ENCODE measurements at places on chromosomes 7 and 10.

GRCh38 chr7:142629588-142630260, 119.5 kb upstream of the PRSS1 start:
- DNase-seq: peak; percentile 23

- DNase-seq: no peak
Measured at GRCh38 chr7:108382932-108383331, 73.3 kb downstream of the NRCAM start.

- peak; percentile 19 for DNase-seq
Measured at GRCh38 chr7:29987083-29987482, 2.5 kb downstream of the SCRN1 start.

DNA sequence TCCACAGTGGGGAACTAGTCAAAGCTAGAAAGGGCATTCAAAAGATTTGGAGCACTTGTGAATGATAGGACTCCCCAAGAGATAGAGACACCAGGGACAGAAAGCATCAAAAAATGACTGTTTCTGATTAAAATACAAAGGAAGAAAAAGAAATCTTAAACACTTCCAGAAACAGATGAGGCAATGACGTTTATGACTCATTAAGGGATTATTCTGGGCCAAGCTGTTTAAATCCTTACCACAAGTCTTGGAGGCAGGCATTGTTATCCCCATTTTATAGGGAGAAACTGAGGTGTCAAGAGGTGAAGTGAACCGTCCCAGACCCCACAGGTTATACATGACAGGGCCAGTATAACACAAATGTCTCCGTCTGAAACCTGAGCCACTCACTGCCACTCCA, 68.3 kb upstream of the AMPH start:
- no peak for DNase-seq

GRCh38 chr10:64863836-64864235, 1342.6 kb downstream of the REEP3 start:
- no peak for DNase-seq

- no peak for DNase-seq
Measured at GRCh38 chr7:130397051-130397757, 16.9 kb downstream of the CPA1 start.

- DNase-seq: no peak
Measured at GRCh38 chr10:14924013-14924412, 29.9 kb downstream of the DCLRE1C start.

GRCh38 chr7:20095436-20095835, 121.7 kb downstream of the MACC1 start:
- DNase-seq: no peak

GRCh38 chr7:116955801-116956476, 2.6 kb downstream of the ST7 start:
- no peak for DNase-seq

- no peak for DNase-seq
Measured at GRCh38 chr10:4062072-4062471, 277.1 kb upstream of the KLF6 start.

GRCh38 chr7:13702251-13702650, 287.2 kb downstream of the ETV1 start:
- no peak for DNase-seq

DNA sequence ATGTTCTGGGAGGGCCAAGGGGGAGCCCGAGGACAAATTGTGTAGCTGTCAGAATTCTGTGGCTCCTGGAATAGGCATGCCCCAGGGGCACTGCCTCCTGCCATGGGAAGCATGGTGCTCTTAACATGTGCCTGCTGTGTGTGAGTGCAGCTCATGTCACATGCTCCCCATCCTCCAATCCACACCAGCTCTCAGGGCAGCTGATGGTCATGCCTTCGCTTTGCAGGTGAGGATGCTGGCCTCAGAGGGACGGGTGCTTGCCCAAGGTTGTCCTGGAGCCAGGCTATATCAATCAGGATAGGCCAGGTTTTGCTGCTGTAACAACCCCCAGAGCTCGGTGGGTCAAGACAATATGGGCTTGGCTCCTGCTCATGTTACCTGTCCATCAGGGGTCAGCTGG, 303.4 kb downstream of the RPS24 start:
- no peak for DNase-seq

GRCh38 chr7:50594734-50595485, 29.7 kb upstream of the DDC start:
- no peak for DNase-seq

DNA sequence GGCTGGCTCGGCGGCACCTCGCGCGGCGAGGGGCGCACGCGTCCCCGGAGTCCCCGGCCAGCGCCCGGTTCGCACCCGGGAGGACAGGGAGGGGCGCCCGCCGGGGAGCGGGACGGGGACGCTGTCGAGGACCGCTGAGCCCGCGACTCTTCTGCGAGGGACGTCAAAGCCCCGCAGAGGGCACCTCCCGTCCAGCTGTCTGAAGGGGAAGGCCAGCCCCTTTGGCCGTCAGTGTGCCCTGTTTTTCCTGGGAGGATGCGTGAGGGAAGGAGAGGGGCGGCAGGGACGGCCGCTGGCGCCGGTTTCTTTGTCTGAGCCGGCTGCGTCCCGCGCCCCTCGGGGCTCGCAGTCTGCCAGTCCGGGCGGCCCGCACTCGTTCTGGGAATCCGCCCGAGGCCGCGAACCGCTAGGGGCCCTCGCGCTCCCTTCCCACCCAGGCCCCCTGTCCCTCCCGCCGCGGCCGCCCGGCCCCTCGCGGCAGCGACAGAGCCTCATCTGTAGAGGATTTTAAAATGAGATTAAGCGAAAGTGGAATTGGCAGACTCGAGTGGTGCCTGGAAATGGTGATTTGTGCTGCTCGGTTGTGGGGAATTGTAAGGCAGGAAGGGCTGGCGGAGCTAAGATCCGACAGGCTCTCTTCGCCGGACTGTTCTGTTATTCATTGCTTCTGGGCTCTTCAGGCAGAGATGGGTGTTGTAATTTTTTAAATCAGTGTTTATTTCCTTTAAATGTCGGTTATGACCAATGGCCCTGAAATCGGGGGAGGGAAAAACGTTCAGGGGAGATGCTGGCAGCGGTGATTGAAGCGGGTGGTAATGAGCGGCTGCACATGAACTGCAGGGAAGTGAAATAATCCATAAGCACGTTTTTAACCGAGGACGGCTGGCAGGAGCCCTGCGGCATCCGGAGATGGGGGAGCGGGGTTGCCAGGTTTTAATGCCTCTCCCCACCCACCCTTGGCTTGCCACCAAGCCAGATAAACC, 618 bp upstream of the RELN start:
- DNase-seq: peak; percentile 48

DNA sequence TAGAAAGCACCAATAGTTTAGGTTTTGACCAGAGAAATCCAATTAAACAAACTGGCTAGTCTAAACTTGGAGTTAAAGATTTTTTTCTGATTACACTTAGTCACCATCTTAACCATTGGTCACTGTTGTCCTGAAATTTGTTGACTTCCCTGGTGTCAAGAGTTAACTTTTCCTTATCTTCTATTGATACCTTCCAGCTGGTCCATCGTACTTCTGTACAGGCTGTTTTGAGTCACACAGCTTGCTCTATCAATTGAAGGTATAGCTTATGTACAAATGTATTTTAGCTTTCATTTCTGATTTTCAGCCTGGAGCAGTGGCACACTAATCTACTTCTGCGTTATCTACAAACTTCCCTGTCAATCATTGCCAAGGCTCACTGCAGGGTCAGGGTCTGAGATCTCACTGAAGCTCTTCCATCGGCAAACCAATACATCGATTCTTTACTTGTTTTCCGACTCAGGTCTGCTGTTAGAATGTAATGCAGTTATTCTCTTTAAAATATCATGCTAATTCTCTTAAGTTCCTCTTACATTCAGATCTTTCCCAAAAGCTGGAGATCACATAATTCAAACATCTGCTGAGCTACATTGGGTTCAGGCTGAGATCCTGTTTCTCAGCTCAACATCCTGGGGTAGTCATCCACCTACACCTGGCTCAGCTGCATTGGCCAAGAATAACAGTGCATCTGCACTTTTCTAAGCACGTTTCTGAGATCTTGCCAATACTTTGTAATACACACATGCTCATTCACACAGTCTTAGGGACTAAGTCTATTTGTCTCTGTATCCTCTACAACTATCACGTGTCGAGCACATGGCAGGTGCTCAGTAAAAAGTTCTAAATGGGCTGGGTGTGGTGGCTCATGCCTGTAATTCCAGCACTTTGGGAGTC, 11.3 kb downstream of the MRPS33 start:
- DNase-seq: peak; percentile 23

DNA sequence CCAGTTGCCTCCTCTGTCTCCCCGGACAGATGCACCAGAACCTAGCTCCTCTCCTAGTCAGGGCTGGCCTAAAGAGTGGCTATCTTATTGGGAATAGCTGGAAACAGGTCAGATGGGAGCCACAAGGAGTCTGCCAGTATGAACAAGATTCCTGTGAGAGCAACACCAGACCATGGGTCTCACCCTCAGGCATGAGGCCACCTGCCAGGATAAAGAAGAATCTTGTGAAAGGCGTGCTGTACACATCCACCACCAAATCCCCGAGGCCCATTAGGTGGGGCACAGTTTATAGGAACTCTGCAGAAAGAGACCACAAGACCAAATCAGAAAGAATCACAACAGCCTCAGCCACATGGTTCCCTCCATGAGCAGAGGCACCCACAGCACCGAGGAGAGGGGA, 325.9 kb downstream of the TNS3 start:
- no peak for DNase-seq

DNA sequence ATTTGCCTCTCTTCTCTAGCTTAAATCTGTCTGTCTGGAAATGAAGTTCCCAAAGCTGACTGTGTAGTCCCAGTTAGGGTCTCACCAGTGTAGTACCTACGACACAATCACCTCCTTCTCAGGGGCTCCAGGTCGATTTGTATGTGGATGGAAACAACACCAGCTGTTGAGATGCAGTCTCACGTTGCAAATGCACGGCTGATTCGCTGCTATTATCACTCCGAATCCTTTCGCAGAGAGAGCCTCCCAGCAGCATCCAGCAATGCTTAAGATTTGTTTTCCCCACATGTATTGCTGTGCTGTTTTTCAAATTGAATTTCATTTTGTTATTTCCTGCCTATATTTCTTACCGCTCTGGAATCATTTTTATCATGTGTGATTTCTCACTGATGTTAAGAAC, 16.3 kb downstream of the VSTM4 start:
- DNase-seq: no peak

DNA sequence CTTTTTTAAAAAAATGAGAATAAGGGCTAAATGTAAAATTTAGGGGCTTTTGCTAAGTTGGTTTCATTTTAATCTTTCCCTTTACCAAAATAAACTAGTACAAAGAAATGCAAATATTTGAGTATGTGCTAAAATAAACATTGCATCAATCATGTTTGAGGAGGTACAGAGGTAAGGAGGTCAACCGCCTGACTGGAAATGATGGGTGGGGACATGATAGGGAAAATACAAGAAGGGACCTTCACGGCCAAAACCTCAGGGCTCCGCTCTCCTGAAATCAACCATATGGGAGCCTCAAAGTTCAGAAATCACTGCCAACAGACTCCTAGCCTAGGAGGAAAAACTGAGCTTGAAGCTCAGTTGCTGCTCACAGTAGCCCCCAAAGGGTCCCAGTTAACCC, 207.6 kb downstream of the AHR start:
- DNase-seq: peak; percentile 46

GRCh38 chr10:34171957-34172527, 643.1 kb downstream of the PARD3 start:
- no peak for DNase-seq

DNA sequence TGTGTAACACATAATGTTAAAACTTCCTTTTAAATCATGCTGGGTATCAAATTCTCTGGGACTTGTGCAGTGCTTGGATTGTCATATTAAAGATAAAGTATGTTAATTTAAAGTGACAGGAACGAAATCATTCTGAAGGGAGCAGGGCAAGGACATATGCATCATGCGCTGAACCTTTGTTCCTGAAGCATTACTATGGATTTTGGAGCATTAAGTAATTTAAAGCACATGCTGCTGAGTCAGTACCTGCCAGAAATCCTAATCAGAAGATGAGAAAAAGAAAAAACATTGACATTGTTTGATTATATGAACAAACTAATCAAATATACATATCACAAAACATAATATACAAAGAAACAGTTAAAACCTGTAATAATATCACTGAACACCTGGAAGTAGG, 101.4 kb downstream of the MICU1 start:
- DNase-seq: no peak

GRCh38 chr10:30540276-30540675, 89.3 kb downstream of the LYZL2 start:
- DNase-seq: no peak

- no peak for DNase-seq
Measured at GRCh38 chr10:101763141-101763846, 12.6 kb downstream of the FGF8 start.

- no peak for DNase-seq
Measured at GRCh38 chr7:65287023-65287422, 86.6 kb upstream of the ZNF92 start.

DNA sequence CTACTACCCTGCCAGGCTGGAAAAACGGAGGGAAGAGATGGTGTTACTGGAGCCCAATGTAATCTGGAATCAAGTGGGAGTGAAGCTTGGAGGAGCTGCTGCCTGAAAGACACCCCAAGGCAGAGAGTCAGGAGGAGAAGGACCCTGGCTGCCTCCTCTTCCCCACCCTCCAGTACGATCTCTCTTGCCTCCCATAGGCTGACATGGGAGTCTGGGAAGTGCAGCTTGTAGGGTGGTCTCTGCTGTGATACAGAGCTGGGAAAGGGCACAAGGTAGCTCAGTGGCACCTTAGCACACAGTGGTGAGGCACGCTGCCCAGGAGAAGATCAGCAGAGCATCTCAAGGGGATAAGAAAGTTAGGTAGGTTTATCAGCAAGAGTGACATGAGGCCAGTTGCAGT, 35.9 kb downstream of the EMX2 start:
- no peak for DNase-seq

- no peak for DNase-seq
Measured at GRCh38 chr10:78602201-78602932, 466.4 kb upstream of the ZMIZ1 start.

DNA sequence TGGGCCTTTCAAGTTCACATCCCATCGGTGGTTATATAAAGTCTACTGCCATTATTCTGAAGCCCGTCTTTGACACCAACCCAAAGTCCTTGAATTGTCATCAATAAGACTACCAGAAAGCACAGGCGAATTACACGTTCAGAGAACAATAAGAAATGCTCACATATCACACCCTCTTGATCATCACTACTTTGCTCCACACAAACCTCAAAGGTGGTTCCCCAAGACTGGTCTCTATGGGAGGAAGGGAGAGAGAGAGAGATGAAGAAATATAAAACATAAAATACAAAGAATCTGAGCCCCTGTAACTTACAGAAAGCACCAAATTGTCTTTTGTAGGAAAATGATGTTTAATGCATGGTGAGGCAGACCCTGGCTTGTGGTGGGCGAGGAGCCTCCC, 4.4 kb downstream of the HIPK2 start:
- no peak for DNase-seq

- DNase-seq: no peak
Measured at GRCh38 chr10:76479103-76479790, 1047.8 kb downstream of the LRMDA start.

GRCh38 chr7:85065888-85066485, 120.9 kb downstream of the SEMA3D start:
- no peak for DNase-seq

- DNase-seq: peak; percentile 36
Measured at GRCh38 chr10:124596962-124597845, 135.6 kb downstream of the LHPP start.

GRCh38 chr7:106599343-106599698, 61.6 kb downstream of the CCDC71L start:
- peak; percentile 11 for DNase-seq

GRCh38 chr10:77724820-77725219, 87.2 kb upstream of the KCNMA1 start:
- DNase-seq: no peak

All from hepatocyte (in vitro differentiated cells).